Progenitor cell of endocrine pancreas (in vitro differentiated cells): ENCODE measurements at places on chromosomes 6 and 20.

DNA sequence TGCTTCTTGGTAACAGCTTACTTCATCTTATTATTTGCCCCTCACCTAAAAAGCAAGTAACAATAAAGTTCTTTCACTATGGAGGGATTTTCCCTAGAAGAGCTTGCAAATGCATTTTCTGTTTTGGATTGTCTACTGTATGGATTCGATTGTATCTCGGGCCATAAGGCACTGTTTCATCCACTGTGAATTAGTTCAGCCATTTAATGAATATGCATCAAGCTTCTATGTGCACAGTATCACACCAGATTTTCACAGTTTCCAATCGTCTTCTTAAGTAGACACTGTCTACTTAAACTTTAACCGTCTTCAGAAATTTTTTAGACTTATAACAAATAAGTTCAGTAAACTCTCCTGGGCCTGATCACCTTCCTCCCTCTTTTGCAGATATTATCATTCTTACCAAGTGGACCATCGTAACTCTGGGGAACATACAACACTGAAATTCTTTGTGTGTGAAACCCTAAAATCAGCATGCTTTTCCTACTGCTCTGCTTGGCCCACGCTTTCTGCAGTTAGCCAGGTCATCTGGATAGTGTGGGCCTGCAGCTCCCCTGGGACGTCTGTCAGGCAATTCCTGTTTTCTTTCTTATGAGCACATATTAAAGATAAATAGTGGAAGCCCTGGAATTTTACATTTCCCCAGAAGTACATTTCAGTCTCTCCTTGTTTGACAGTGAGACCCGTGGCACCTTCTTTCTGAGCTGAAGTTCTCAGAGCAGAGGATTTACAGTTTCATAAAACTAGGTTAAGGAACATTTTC lies 136.5 kb upstream of the PDE10A start:
- no peak for DNase-seq

GRCh38 chr6:151043944-151044343 lies 178.4 kb downstream of the MTHFD1L start:
- DNase-seq, result no peak

- DNase-seq, result no peak
Observed at GRCh38 chr6:168480481-168480880, 39.5 kb downstream of the SMOC2 start.

DNA sequence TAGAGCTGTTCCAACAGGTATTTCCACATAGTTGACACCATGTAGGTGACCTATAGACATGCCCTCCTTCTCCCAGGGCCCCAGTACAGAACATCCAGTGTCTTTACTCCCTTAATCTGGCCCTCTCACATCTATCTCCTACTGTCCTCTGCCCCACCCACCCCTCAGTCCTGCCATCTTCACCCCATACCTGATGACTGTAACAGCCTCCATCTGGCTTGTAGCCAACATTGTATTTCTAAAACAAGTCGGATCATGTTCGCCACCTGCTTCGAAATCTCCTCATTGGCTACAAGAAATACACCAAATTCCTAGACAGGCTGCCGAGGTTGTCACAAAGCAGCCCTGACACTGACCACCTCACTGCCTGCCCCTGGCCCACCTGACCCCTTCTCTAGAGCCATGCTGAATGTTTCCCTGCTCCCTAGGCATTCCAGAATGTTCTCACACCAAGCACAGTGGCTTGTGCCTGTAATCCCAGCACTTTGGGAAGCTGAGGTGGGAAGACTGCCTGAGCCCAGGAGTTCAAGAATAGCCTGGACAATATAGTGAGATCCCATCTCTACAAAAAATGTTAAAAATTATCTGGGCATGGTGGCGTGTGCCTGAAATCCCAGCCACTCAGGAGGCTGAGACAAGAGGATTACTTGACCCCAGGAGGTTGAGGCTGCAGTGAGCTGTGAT lies 6.0 kb downstream of the ZC3H12D start:
- no peak for DNase-seq

GRCh38 chr20:46485431-46485830 lies 27.9 kb downstream of the ZNF334 start:
- DNase-seq, result no peak

DNA sequence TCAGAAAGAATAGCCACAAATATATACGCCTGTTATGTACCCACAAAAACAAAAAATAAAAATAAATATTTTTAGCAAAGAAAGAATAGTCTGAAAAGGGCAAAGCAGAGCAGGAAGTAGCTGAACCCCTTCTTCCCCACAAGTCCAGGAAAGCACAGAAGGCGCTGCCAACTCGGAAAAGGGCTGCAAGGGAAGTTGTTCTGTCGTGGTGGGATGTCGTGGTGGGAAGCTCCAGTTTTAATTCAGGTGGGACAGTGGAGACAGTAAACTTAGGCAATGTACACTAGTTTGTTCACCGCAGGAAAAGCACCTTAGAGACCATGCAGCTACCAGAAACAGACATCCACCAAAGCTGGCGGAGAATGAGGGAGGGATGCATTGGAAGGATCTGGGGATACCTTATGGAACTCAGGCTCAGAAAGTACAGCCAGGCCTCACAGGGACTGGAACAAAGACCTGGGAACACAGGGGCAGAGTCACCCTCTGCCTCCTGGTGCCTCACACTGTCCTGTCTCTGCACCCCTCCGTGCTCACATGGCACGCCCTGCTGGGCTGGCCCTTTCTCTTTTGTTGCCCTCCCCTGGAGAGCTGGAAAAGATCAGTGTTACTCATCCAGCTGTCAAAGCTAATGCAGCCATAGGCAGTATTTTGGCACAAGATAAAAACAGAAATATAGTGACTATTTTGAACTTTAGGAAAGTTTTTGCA lies 3.3 kb upstream of the APMAP start:
- DNase-seq, result no peak
